Osteoblast (primary cell): ENCODE measurements at places on chromosomes 6 and 20. TPM values are rescaled to one million over a fixed set of nuclear protein-coding genes. Genes with fewer than 3 reads are reported as not detected.

Gene ANGPT4
- total RNA-seq: under 0.01 TPM in 2 replicates

Gene TAGAP
- total RNA-seq: not detected in 2 replicates

Gene EPPIN
- total RNA-seq: not detected in 2 replicates

Gene CUL7
- 46.9 and 48.5 TPM in 2 replicates for total RNA-seq

Gene TINAG
- not detected in 2 replicates for total RNA-seq

Gene BEND6
- total RNA-seq: 22.4 and 23.6 TPM in 2 replicates

Gene TP53TG5
- total RNA-seq: not detected in 2 replicates

Gene PSORS1C2
- total RNA-seq: not detected in 2 replicates

Gene SLC32A1
- total RNA-seq: not detected in 2 replicates

Gene SAYSD1
- total RNA-seq: 29.8 and 31.1 TPM in 2 replicates

Gene PROCR
- total RNA-seq: 35.9 and 38.0 TPM in 2 replicates

Gene GNMT
- 0.72 and 0.88 TPM in 2 replicates for total RNA-seq

Gene KHDC1L
- 0.72 TPM in 1 of 2 replicates, not detected in the other for total RNA-seq

Gene SMPDL3A
- total RNA-seq: 22.7 and 23.5 TPM in 2 replicates

Gene TFAP2A
- under 0.01 and 0.36 TPM in 2 replicates for total RNA-seq

Gene DTNBP1
- total RNA-seq: 5.8 and 9.1 TPM in 2 replicates

Gene BPIFA1
- total RNA-seq: not detected in 2 replicates

Gene LAMA2
- total RNA-seq: 3.5 and 9.4 TPM in 2 replicates

Gene HLA-DOB
- total RNA-seq: 0.36 TPM in 1 of 2 replicates, not detected in the other

Gene AARS2
- total RNA-seq: 6.2 and 6.5 TPM in 2 replicates

Gene PNPLA1
- total RNA-seq: under 0.01 TPM in 1 of 2 replicates, not detected in the other

Gene PLCG1
- total RNA-seq: 72.4 and 73.7 TPM in 2 replicates

Gene GTSF1L
- not detected in 2 replicates for total RNA-seq

Gene UNC93A
- not detected in 2 replicates for total RNA-seq
